Effector memory CD8-positive, alpha-beta T cell (primary cell): ENCODE measurements at places on chromosomes 6 and 20.
A peak's percentile ranks its signal among the peaks of the same experiment; 100 is the strongest.

DNA sequence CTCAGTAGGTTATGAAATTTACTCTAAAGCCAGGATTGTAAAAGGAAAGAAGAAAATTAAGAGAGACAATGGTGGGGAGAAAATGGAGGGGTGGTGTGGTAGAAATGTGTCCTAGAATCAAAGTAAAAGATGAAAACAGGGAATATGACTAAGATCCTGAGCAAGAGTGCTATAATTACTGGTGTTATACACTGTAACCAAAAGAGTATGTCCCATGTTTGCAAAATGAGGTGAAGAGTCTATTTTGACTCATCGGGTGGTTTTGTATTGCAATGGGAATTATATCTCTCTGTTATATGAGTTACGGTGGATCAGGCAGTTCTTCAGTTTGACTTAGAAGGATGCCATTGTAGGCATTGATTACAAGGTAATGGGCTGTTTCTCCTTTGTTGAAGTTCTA is 8.5 kb downstream of the L3MBTL3 start:
- H3K4me1 ChIP-seq: peaks cover 52% of the 10 kb centered on the region
- H3K27me3 ChIP-seq: no peaks in the 10 kb centered on the region
- no peak for DNase-seq
- peak overlapping the region; percentile 86 for H3K27ac ChIP-seq

- H3K36me3 ChIP-seq: no peaks in the 10 kb centered on the region
- DNase-seq: no peak
- H3K4me3 ChIP-seq: no peak overlapping the region
- no peaks in the 10 kb centered on the region for H3K27me3 ChIP-seq
These were observed 1076.7 kb downstream of the KIF16B start for GRCh38 chr20:15496501-15497039.

DNA sequence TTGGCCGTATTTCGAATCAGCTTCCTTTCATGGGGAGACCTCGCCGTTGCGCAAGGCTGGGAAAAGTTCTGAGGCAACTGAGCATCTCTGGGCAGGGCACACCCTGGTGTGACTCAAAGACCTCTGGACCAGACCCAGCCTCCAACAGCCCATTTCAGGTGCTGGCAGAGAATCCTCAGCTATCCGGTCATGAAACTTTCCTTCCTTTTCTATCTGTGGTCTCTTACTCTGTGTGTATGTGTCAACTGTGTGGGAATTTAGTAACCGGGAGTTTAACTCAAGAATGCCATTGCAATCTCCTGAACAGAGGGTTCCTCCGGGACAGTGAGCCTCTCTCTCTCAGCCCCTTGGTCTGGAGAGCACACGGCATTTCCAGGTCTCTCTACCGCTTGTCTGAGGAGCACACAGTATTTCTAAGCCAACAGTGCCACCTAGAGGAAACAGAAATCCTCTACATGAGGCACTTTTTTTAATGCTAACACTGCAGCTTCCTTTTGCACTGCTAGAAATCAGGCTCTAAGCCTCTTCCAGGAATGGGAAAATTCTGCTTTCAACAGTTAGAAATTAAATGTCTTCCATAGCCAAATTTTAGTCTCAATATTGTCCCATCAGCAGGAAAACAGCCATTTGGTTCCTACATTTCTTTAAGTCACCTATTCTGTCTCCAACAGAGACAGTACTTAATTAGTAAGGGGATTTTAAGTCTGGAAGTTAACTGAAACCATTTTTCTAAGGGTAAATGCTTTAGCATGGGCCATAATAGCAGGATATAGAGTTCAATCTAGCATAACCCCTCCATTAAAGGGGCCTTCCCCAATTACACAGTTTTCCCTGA is 32.7 kb downstream of the PLN start:
- H3K4me3 ChIP-seq: peak overlapping the region; percentile 6
- peak; percentile 36 for DNase-seq
- peaks cover 30% of the 10 kb centered on the region for H3K36me3 ChIP-seq
- H3K4me1 ChIP-seq: peaks cover 18% of the 10 kb centered on the region
- H3K27ac ChIP-seq: peak overlapping the region; percentile 76

- H3K4me3 ChIP-seq: no peak overlapping the region
- H3K4me1 ChIP-seq: no peaks in the 10 kb centered on the region
- H3K27ac ChIP-seq: no peak overlapping the region
- no peak for DNase-seq
These were observed 177.2 kb downstream of the TSHZ2 start for GRCh38 chr20:53149148-53149889.

DNA sequence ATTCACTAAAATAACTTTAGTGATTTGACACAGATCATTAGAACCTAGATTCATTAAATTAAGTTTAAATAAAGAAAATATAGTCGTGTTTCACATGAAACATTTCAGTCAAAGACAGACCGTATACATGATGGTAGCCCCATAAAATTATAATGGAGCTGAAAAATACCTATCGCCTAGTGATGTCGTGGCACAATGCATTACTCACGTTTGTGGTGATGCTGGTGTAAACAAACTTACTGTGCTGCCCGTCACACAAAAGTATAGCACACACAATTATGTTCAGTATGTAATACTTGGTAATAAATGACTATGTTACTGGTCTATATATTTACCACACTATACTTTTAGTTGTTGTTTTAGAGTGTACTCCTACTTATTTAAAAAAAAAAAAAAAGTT is 17.3 kb downstream of the DST start:
- H3K4me3 ChIP-seq: no peak overlapping the region
- no peaks in the 10 kb centered on the region for H3K36me3 ChIP-seq

DNA sequence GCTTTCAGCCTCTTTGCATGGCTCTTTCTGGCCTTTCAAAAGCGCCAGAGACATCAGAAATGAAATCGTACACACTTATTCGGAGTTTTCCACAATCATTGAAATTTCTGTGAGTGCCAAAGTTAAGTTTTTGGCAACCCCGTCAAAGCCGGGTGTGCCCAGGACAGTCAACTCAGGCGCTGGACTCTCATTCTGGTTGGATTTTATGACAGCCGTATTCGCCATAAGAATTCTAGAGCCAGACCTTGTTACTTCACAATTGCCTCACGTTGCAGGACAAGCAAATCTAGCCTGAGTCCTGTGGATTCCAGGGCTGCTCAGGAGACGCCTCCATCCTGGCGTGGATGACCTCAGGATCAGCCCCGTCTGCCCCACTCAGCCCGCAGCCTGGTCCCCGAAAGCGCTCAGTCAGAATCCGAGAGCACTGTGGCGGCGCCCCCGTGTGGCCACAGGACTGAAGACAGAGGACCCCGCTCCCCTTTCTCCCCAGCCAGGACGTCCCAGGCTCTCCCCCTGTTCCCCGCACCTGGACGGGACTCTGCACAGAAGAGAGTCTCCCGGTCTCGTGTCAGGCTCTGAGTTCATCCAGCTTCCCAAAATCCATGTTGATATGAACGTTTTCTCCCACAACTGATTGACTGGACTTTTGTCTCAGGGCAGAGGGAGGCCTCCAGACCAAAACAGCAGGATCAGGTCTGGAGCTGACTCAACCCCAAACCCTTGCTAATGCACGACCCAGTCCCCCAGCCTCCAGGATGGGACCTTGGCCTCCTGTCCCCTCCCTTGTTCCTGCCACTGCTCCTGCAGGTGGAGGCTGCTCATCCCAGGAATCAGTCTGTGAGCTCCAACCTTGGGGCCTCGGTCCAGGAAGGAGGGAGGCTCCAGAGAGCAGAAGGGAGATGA is 38.2 kb downstream of the MICA start:
- H3K27me3 ChIP-seq: peaks cover 57% of the 10 kb centered on the region
- H3K4me1 ChIP-seq: peaks cover 6% of the 10 kb centered on the region
- H3K4me3 ChIP-seq: no peak overlapping the region
- peaks cover 3% of the 10 kb centered on the region for H3K36me3 ChIP-seq
- peak; percentile 78 for DNase-seq
